Left colon (tissue), 2 donors: ENCODE measurements at places on chromosomes 6 and 20. TPM values are rescaled to one million over a fixed set of nuclear protein-coding genes. Genes with fewer than 3 reads are reported as not detected.

- peak; percentile 12 for DNase-seq
Measured at GRCh38 chr20:25050082-25050481, 7.9 kb downstream of the ACSS1 start.

GRCh38 chr6:11437824-11438459 is 99.6 kb upstream of the TMEM170B start:
- no peak for DNase-seq

Gene C6orf118
- not detected for total RNA-seq

DNA sequence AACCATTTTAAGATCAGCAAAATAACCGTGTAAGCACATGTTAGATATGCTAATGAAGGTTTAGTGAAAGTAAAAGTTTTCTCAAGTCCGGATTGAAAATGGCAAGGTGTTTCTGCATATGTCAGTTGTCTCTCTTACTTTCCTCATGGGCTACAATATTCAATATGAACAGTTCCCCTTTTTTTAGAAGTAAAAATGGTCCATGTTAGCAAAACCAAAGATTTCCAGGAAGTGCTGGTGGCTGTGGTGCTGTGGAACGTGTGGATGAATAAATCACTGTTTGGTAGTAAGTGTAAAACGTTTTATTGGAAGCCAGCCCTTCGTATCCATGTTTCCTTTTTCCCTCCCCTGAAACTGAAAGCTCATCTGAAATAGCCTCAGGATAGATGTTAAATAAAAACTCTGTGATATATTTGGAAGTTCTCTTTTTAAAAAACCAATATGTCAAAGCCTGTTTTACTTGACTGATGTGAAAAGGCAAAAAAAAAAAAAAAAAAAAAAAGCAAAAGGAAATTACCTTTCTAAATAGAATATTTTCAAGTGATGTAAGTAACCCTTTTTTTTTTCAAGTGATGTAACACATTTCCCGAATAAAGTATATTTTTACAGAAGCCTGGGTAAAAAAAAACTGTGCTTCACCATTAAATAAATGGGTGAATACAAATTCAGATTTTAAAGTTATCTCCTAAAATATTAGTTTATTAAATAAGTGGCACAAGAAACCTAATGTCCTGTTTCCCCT is 41.9 kb downstream of the PLEKHG1 start:
- DNase-seq = no peak

GRCh38 chr20:44523746-44524145 is 1.9 kb upstream of the SERINC3 start:
- DNase-seq = no peak

- DNase-seq = no peak
Measured at GRCh38 chr6:152054441-152054840, 247.0 kb downstream of the ESR1 start.

DNA sequence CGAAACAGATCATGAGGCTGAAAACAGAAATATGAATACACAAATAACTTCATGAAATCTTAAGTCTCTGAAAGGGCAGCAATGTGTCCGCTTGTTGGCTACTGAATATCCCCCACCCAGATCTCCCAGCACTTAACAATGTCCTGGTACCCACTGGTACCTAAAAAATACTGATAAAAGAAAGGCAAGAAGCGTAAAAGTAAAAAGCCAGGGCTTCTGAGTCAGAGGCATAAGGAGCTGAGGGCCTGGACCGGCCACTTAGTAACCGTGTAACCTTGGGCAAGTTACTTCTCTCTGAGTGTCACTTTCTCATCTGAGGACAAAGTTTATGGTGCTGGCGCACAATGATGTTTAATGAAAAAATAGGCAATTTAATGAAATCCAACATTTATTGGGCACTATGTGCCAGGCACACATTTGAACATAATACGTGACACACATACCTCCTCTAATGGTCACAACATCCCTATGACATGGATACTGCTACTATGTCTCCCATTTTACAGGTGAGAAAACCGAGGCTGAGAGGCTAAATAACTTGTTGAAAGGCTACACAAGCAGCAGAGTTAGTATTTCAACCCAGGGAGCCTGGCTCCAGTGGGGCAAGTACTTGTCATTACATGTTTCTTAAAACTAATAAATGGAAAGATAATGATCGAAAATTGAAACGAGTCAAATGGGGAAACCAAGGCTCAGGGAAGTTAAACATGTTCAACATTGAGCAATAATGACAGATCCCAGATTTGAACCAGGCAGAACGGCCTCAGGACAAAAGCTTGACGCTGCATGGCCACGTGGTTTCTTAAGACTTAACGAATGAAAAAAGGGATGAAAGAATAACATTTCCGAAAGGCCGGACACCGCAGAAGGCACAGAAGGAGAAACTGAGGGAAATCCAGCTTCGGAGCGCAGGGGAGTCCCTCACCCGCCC is 828 bp downstream of the TP53RK start:
- no peak for DNase-seq

DNA sequence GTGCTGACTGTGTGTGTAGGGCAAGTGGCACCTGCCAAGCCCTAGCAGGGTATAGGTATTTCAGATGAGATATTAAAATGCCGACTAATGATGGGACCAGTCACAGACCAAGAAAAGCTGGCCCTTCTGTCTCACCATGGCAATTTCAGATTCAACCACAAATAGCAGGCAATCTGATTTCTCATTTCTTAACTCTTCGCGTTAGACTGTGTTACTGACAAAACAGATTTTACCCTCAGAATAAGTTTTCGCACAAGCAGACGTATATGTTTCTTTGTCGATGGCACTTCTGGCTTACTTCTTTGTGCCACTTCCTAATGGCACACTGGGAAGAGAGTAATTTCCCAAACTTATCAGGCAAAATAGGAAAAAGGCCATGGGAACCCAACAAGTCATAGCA is 58.7 kb downstream of the CAP2 start:
- DNase-seq = no peak

GRCh38 chr6:107409942-107410341 is 49.4 kb downstream of the PDSS2 start:
- DNase-seq = no peak

Gene EDN1
- 16.8 TPM for total RNA-seq

DNA sequence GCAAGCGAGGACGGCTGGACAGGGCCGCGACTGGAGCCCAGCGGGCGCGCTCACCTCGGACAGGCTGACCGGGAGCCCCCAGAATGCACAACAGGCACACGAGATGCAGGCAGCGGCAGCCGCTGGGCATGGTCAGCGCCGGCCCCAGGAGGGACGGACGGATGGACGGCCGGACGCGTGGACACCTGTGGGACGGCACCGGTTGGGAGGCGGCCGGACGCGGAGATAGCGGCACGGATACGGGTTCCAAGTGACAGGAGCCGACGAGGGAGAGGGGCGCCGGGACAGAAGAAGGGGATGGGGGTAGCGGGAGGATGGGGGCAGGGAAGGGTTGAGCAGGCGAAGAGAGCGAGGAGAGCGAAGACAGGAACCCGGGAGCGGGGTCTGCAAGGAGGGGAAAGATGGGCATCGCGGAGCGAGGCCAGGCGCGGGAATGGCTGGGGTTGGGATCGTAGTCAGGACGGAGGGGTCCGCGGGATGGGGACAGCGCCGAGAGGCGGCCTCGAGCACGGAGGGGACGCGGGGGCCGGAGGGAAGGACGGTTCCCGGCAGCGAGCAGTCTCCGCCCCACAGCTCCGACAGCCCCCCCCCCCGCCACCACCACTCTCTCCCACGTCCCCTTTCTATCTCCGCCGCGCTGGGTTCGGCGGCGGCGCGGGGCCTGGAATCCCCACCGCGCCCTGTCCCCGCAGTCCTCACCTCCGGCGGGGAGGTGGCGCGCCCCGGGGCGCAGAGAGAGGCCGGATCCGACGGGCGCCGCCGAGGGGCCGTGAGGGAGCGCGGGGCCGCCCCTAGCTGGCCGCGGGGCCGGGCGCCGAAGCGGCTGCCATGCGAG is 435 bp downstream of the DLK2 start:
- DNase-seq = peak; percentile 72

Gene ABHD16A
- total RNA-seq = 53.9 TPM

DNA sequence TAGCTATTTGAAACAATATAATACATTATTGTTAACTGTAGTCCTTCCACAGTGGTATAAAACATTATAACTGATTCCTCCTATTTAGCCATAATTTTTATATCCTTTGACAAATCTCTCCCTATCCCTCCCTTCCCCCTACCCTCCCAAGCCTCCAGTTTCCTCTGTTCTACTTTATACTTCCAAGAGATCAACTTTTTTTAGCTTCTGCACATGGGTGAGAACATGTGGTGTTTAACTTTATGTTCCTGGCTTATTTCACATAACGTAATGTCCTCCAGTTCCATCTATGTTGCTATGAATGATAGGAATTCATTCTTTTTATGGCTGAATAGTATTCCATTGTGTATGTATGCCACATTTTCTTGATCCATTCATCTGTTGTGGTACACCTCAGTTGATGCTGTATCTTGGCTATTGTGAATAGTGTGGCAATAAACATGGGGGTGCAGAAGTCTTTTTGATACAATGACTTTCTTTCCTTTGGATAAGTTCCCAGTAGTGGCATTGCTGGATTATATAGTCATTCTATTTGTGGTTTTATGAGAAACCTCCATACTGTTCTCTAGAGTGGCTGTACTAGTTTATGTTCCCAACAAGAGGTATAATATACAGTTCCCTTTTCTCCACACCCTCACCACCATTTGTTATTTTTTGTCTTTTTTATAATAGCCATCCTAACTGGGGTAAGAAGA is 205.0 kb downstream of the KCNQ5 start:
- no peak for DNase-seq

DNA sequence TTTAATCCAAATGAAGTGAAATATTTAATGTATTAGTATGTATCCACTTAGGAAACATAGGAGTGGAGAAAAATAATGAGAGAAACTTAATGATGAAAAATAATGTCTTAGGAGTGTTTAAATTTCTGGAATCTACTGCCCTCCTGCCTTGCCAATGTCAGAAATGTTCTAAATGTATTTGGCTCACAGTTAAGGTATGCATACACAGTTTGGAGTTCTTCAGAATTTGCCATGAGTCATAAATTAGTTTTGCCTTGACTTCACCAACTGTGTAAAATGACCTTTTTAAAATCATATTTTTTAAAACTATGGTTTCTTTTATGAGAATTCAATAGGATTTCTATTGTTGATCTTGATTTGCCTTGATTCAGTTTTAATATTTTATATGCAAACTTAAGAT is 191.7 kb upstream of the HSF2 start:
- DNase-seq = no peak

DNA sequence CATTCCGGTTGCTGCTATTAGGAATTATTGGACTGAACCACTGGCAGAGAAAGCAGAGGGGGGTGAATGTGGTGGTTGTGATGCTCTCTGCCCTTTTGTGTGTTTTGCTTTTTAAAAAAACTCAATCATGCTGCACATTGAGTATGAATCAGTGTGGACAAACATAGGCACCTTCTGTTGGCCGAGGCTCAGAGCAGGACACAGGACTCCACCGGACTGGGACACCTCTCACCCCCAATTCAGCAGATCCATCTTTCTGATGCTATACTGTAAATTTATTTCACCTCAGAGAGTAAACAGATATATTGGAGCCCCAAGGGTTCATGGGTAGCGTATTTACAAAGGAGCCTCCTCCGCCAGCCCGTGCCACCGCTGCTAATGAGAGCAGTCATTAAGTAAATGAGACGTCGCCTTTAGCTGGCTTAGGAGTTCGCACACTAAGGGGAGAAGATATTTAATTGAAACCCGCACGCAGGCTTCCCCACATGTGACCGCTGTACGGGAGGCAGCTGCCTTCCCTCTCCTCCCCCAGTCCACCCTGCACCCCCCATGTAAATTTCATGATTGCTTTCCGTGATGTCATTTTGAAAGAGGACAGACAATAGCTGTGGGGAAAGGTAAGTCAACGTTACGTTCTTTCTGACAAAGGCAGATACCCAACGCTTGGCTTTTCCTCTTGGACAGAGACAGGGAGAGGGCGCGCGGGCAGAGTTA is at the start of gene MYT1:
MYT1 (plus strand) TSS at position 330 of the 714 bp plus-strand sequence. CDS start 34,410 bp downstream, outside the sequence.
- no peak for DNase-seq

DNA sequence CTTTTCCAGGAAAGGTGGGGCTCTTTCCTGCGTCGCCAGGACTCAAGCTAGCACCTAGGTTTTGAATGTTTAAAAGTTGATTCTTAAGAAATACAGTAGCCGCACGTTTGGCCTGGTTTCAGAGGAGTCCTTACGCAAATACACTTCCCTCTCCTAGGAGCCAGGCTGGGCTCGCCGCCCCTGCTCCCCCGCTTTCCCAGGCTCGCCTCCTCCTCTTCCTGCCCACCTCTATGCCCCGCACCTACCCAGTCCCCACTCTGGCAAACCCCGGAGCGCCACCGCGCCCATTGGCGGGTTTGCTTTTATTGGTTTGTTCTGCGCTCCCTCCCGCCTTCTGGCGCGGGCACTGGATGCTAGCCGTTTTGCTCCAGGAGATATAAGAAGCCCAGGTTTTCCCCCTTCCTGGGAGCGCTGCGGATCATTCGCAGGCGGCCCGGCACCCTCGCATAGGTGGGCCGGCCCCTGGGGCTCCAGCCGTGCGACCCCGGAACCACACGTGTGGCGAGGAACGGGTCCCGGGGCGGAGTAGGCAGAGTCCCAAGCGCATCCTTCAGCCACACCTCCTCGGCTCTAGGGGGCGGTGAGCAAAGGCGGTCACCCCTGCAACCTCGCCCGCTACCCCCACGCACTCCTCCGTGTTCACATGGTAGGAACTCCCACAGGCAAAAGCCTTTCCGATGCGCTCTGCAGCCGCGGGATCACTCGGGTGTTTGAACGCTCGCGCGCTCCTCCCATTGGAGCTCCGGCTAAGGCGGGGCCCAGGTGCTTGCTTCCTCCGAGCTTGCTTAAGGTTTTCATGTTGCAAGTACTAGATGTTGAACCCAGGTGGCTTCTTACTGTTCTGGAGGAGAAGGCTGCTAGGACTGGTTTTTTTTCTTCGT is 119.0 kb downstream of the RTN4IP1 start:
- peak; percentile 87 for DNase-seq

Gene DAAM2
- 7.1 TPM for total RNA-seq

Gene GRM1
- total RNA-seq = not detected

Gene NRN1
- 4.9 TPM for total RNA-seq

- DNase-seq = peak; percentile 62
Measured at GRCh38 chr6:157688960-157689599, 134.0 kb upstream of the SNX9 start.

Gene HTR1E
- not detected for total RNA-seq
